ENCODE measurements at places on chromosomes 2 and 18.

- DNase-seq: no peak
Measured at GRCh38 chr2:773256-774160, 96.3 kb upstream of the TMEM18 start.

- DNase-seq: no peak
Measured at GRCh38 chr2:73907840-73908452, 15.1 kb downstream of the ACTG2 start.

- DNase-seq: no peak
Measured at GRCh38 chr2:80019571-80020460, 284.7 kb downstream of the LRRTM1 start.

DNA sequence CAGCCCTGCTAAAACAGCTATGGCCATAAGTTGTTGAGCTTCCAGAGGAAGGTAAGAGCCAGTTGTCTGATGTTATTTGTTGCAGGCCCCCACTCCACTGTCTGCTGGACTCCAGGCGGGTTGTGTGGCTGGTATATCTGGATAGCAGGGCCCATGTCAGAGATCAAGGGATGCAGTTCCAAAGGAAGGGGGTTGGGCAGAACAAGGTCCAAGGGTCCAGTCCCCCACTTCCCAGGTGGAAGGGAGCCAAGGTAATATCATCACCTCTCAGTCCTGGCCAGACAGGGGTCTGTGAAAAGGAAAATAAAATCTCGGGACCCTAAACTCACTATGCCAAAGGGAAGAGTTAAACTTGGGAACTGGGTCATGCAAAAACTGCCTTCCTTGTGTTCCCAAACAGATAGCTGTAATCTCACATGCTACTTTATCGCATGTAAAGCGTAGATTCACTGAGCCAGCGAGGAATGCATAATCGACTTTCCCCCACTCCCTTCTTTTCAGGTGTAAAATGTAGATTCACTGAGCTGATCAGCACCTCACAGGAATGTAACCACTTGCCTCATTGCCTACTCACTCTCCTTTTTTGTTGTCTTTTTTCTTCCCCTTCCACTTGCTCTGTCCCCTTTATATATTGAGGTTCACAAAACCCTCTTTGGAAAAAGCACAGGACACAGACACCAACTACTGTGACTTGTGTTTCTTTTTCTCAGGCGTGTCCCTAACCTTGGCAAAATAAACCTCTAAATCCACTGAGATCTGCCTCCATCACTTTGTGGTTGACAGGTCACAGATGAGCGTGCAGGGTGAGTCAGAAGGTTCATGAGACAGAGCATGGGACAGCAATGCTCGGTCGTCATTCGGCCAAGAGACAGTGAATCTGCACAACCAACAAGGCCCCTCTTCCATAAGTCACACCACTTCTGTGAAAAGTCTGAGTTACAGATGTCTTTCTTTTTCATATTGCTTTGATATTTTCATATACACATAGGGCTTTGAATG lies 255.3 kb upstream of the SIX2 start:
- no peak for DNase-seq

GRCh38 chr2:68853035-68853434 lies 18.2 kb downstream of the BMP10 start:
- no peak for DNase-seq

DNA sequence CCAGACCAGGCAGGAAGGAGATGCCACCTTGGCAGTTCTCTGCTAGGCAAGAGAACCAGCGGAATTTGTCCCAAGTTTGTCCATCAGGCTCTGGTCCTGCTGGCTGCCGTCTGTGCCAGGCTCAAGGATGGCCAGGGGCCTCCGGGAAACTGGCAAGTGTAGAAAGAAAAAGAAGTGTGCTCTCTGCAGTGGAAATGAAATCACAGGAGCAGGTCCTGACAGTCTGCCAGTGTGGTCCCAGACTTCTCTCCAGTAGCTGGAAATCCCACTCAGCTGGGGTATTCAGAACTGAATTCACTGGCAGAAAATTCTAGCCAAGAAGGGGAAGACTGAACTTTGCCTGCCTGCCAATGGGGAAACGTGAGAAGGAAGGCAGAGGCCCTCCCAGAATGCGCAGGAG lies 91.0 kb downstream of the STPG4 start:
- no peak for DNase-seq

GRCh38 chr18:44799907-44800421 lies 119.3 kb downstream of the SETBP1 start:
- DNase-seq: no peak

DNA sequence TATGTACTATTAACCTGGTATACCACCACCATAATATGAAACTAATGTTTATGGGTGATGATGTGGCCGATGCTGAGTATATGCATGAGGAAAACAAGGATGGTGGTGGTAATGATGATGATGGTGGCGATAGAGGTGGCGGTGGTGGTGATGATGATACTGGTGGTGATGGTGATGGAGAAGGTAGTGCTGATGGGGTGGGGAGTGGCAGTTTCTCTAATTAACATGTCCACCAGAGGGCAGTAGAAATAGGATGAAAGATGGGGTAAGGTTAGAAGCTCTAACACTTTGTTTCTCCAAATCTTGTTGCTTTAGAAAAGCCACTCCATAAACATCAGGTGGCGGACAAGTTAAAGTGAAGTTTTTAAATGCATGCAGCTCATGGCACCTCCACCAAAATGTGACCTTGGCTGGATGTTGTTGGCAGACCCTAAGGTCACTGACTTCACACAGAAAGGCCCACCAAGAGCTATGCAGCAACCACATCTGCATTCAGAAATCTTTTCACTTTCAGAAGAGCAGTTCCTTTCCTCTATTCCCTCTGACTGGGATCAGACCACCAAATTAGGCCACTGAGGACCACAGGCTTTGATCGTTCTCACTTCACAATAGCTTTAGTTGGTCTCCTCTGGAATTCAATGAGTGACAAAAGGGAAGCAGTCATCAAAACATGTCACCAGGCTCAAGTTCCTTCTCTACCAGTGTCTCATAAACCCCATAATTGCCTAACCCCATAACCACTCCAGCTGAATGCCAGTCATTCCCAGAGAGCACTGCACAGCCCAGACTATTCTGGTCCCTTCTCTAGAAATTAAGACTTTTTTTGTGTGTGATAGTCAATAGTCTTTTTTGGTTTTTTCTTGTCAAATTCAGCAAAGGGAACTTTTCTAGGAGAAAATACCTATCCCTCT lies 7.5 kb upstream of the BCL11A start:
- no peak for DNase-seq

- no peak for DNase-seq
Measured at GRCh38 chr18:3037423-3037915, 24.5 kb upstream of the LPIN2 start.

DNA sequence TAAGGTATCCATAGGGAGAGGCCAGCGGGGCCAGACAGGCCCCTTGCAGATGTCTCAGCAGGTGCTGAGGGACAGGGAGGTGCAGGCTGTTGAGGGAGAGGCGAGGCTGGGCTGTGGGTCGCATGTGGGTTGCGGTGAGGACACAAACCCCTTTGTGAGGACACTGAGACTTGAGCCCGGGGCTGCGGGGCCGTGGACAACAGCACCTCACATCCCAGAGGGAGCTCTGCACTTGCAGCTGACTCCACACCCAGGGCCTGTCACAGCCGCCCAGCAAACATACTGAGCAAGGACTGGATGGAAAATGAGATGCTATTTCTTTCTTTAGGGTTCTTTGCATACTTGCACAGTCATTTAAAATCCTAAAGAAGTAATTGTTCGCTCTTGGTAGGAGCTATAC lies 95.3 kb upstream of the NFATC1 start:
- no peak for DNase-seq

DNA sequence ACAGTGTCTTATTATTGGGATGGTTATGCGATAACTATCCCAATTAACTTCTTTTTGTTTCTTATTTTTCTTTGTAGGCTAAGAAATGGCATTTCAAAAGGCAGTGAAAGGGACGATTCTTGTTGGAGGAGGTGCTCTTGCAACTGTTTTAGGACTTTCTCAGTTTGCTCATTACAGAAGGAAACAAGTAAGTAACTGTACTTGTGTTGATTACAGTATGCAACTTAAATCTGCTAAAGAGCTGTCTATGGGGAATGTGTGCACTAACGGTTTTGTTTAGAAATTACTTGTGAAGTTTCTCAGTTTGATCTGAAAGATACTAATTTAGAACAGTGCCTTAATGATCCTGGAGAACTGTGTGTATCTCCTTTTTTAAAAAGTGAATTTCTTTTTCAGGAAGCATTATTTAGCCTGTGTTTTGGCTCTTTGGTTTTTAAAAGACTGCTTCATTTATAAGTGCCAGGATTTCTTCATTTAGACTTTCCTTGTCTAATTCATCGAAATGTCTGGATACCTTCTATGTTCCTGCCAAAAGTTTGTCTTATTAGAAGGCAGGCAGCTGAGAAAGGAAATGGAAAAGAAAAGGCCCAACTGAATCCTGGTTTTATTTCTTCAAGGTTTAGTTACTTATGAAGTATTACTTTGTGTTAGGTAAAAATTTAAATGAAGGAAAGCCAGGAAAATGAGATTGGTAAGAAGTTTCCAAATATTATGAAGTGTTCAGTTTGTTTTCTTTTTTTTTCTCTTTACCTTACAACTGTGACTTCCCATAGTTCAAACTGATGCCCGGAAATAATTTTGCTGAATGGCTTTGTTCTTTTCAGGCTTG lies 40.1 kb downstream of the GPD2 start:
- no peak for DNase-seq

GRCh38 chr2:234873828-234874173 lies 78.0 kb upstream of the SH3BP4 start:
- DNase-seq: no peak

DNA sequence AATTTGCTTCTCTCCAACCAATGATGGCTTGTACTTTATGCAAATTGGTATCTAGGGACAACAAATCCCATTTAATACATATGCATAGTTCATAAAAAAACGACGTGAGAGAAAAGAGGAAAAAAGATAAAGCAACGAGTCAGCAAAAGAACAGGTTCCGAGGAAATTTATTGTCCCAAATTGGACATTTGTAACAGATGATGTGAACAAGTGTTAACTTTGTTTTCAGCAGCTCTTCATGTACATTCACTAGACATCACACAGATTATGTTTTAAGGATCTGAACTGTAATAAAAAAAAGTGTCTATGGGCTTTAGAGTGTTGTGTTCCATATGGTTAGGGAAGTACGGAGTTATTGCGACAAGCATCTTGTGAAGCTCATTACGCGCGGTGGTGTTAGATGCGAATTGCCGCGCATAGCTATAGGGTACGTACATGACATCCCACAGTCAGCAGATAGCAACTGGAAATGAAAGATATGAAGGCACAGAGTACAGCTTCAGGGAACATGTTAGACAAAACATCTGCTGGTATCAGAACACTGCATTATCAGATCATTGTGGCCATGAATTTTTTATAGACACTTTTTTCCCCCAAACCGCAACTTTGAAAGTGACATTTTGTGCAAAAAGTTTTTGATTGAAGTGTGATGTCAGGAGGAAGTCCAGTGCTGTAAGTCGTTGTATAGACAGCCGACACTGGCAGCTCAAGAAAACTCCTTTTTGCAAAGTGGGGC lies 1073.1 kb upstream of the FANCL start:
- DNase-seq: no peak

DNA sequence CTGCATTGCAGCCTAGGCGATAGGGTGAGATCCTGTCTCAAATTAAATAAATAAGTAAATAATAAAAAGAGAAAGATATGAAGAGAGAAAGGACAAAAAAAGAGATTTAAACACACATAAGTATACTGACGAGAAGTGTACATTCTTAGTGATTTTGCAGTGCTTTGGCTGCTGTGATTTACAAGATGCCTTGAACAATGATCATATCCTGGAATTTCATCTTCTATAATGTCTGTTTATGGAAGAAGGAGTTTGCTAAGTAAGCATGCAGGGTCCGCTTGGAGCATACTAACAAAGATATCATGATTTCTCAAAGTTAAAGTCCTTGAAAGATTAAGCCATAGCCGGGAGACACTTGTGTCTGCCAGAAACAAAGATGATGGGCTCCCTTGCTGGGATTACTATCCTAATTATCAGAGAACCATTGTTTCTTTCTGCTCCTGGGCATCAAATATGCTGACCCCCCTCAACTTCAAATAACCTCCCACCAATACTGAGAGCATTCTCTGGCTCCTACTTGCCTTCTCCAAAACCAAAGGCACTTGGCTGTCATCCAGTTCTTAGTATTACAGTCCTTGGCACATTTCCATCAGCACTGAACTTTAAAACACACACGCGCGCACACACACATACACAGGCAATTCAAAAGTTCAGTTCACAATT lies 47.5 kb upstream of the STAM2 start:
- peak; percentile 90 for DNase-seq

GRCh38 chr18:8899000-8899399 lies 193.6 kb downstream of the MTCL1 start:
- DNase-seq: no peak

GRCh38 chr2:113187771-113188170 lies 14.0 kb downstream of the PSD4 start:
- no peak for DNase-seq

- no peak for DNase-seq
Measured at GRCh38 chr18:29652797-29653196, 1389.7 kb downstream of the DSC3 start.

DNA sequence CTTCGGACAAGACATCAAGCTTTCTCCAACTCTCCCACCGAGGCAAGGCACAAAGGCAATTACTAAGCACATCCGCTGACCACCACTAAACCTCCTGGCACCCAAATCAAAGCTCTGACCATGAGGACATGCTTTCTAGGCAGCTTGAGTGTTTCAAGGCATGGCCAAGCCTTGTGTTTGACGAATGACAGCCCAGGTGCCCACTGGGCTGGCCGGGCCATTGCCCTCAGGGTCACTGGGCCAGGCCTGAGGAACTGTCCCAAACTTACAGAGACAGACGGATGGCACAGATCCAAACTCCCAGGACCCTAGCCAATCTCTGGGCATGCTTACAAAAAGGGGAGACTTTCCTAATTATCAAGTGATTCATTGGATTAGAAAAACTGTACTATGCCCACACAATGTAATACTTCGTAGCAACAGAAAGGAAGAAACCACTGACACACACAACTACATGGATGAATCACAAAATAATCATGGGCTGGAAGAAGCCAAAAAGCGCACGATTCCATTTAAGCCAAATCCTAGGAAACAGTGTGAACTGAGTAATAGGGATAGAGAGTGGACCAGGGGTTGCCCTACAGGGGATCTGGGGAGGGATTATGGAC lies 20.2 kb downstream of the CRACDL start:
- DNase-seq: no peak

DNA sequence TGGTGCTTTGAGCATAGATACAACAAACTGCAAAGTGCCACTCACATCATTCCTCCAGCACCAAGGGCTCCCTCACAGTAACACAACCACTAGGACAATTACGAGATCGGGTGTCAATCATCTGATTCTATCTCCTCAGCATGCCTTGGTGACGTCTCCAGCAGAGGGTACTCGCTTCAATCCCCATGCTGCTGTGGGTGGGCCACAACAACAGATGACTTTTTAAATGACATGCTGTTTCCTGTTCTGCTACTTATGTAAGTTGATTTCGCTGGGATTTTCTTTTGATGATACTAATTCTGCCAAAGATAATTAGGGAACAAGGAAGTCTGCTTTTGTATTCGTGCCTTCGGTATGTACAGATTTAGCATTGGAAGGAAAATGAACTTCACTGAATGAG lies 1113.0 kb downstream of the BCL11A start:
- no peak for DNase-seq

GRCh38 chr2:98868548-98869271 lies 67.3 kb downstream of the CRACDL start:
- DNase-seq: no peak
